ENCODE measurements at places on chromosomes 4 and X.

GRCh38 chrX:46686003-46686645 is 72.8 kb downstream of the SLC9A7 start:
- no peak for ATAC-seq

DNA sequence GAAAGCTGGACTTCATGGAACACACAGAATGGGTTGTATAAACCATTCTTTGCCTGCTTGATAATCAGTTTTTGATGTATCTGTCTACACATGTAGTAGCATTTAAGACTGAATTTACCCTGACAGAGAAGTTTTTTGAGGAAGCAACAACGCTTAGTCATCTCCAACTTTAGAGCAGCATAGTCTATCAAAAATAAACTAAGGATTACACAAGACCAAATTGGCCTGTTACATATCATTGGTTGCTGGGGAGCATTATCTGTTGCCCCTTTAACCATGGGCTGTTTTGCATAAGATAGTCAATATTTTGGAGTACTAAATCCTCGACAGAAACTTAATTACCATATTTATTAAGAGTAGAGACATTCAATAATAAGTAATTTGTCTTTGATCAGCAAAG is 347.4 kb downstream of the FAM47B start:
- ATAC-seq: no peak

GRCh38 chr4:78661086-78661690 is 109.6 kb downstream of the ANXA3 start:
- no peak for ATAC-seq

GRCh38 chr4:57710053-57710452 is 599.9 kb upstream of the IGFBP7 start:
- ATAC-seq: no peak

- ATAC-seq: no peak
Measured at GRCh38 chr4:1975391-1975801, 33.4 kb downstream of the NELFA start.

GRCh38 chr4:149055624-149056023 is 613.4 kb upstream of the NR3C2 start:
- no peak for ATAC-seq

DNA sequence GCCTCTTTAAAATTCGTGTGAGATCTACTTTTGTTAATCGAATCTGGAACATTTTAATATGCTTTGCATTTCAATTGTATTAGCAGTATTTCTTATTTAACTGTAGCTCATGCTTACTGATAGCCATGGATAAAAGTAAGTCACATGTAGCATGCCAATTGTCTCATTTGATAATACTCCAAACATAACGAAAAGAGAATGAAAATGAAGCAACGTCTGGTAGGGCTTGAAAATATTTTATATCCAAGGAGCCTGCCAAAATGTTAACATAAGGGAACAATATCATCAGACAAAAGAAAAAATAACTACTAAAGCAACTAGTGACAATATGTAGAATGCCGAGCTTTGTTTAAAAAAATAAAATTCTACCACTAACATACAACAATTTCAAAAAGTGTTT is 94.1 kb upstream of the MID1 start:
- no peak for ATAC-seq

DNA sequence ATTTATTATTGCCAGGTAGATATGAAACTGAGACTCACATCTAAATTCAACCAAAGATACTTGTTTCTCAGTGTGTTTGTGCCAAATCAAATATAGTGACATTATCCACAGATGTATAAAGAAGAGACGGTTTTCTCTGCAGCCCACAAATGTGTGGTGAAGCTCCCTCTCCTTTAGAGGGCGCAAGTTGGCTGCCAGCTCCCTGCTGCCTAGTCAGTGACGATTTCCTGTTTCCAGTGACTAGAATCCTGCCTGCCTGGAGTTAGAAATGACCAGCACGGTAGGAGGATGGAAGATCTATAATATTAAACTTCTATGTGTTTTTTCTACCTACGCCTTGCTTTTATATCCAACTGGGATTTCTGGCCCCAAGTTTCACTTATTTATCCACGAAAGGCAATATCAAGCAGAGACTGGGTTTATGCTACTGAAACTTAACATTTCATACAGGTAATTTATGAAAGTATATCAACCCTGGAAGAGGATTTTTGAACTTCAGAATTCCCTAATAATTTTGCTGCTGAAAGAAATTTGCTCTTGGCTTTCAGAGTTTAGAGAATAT is 1793.7 kb upstream of the TENM3 start:
- ATAC-seq: no peak

- ATAC-seq: no peak
Measured at GRCh38 chr4:165986956-165987698, 114.1 kb downstream of the TLL1 start.

DNA sequence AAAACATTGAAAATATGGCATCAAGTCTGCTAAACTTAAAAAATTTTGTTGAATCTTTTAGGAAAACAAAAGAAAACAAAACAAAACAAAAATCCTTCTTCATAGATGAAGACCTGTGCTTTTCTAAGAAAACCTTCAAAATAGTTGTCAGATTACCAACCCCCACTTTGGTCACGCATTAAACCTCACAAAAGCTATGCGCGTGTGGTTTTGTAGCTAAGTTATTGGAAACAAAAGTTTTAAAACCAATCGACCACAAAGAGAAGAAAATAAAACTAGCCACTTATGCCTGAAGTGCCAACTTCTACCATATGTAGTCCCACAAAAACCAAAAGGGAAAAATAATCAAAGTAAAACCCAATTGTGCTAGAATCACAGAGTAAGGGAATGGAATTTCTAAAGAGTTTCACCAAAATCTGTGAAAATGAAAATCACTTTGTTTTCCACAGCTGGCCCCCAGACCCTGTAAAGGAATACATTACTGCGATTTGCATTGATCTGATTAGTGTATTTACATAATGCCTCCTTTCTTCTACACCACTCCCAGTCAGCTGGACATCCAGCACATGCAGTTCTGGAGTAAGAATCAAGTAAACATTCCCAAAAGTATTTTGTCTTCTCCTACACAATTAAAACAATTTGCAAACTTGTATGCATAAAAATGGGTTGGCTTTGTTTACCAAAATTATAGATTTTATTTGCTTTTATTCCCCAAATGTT is 330.1 kb upstream of the DKK2 start:
- no peak for ATAC-seq

- ATAC-seq: no peak
Measured at GRCh38 chrX:44815681-44816080, 28.1 kb upstream of the DUSP21 start.

Data from gastroesophageal sphincter (tissue), 4 donors.